ENCODE measurements at places on chromosomes 6 and 20.

- peak; percentile 90 for DNase-seq
These were observed 58.0 kb downstream of the APCDD1L start for GRCh38 chr20:58457083-58457695.

DNA sequence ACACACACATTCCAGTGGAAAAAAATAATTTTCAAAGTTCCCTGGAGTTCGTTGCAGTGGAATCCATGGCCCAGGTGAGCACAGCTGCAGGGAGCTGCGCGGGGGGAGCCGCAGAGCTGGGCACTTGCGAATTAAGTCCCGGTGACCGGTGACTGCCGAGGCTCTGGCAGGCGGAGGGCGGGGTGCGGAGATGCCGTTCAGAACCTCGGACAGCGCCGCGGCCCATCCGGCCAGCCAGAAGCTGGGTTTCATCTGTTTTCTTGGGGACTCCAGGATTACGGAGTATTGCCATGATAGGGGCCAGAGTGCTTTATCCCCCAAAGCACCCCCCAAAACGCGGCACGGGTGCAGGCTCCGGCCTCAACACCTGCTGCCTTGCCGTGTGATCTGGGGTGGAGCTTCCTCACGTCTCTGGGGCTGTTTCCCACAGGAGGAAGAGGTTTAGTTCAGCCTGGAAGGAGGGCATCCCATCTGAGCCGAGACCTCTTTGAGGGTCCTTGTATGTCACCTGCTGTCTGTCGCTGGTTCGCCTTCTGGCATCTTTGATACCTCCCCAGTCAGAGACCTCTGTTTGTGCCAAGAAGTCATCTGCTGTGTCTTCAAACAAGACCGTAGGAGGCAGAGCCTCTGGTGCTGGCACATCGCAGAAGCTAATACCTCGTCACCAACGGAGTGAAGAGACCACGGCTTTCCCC, 99.4 kb downstream of the YTHDF1 start:
- no peak for DNase-seq

GRCh38 chr20:22315771-22316170, 268.6 kb downstream of the FOXA2 start:
- no peak for DNase-seq

DNA sequence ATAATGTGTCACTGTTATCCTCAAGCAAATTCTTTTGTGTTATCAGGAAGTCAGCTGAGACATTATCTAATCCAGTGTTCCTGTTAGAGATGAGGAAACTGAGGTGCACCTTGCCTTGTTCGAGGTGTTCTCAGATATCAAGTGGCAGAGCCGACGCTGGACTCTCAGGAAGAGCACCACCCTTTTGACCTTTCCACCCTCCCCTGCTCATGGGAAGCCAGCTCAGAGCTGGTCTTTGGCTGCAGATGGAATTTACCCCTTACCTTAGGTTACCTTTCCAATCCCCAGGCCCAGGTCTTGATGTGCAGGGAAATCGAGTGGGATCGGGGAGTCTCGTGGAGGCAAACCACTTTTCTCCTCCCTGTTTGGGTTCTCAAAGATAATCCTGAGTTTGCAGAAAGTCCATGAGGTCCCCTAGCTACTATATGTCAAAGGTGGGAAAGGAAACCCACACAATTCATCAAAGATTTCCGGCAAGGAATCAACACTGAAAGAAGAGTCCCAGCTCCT, 62.9 kb upstream of the PIM1 start:
- no peak for DNase-seq

GRCh38 chr6:54445207-54445606, 137.0 kb downstream of the TINAG start:
- no peak for DNase-seq

DNA sequence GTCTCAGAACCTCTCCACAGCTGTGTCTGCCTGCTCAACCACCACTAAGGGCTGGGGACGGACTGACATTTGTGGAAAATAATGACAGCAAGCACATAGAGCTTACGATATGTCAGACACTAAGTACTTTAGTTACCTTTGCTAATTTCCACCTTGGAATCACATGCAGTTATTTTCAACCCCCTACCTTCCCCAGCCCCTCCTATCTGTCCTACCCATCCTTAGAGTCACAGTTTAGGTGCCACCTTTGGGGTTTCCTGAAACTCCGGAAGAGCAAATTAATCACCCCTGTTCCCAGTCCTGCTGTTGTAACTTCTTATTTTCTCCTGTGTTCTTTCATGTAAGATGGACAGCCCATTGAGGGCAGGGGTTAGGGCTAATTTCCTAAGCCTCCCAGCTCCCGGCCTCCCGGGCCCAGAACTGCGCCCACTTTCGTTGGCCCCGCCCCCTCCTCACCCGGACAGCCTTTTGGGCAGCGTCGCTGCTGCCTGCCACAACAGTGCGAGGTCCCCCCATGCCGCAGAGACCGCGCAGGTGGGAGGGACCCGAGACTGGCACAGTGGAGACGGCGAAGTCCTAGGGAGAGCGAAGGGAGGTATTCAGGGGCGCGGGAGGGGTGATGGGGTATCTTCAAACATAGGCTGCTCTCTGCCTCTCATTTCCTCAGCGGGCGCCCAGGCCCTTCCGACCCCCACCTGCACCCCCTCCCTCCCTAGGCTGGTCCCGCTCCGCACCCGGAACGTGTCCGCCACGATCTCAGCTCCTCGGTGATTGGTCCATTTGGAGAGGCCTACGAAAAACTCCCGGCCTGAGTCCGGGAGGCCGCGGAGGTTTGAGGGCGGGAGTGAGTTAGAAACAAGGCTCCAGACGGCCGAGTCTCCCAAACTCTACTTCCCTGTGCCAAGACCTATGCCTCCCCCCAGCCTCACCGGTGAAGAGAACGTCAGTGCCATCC, 1.1 kb downstream of the DDAH2 start:
- DNase-seq, result no peak

GRCh38 chr6:79762370-79762769, 131.2 kb downstream of the SH3BGRL2 start:
- peak; percentile 22 for DNase-seq

DNA sequence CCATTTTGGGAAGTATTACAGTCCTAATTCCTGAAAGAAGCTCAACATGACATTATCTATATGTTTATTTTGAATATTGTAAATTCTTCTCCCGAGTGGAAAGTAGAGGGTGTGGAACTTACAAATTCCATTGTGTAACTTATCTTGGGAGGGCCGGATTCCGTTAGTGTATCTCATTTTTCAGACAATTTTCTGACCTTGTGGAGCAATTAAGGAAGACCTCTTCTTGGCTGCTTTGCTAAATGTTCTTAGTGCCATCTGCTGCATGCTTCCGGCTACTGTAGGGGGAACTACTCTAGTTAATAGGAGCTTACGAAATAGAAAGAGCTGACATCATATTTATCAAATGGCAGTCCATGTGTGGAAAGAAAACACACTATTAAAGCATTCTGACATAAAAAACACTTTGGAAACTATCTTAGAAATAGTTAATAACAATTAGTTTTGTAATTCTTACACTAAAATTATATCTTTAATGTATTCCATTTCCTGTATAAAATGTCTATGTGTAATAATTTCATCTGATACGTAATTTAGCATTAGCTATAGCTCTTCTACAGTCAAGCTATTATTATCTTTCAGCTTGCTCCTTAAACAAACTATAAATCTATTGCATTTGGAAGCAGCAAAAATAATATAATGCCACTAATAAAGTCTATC, 41.5 kb upstream of the KCNQ5 start:
- peak; percentile 81 for DNase-seq

GRCh38 chr6:56570413-56571359, 72.0 kb downstream of the DST start:
- DNase-seq, result peak; percentile 46

- DNase-seq, result peak; percentile 93
These were observed 138.0 kb upstream of the RREB1 start for GRCh38 chr6:6969761-6970223.

DNA sequence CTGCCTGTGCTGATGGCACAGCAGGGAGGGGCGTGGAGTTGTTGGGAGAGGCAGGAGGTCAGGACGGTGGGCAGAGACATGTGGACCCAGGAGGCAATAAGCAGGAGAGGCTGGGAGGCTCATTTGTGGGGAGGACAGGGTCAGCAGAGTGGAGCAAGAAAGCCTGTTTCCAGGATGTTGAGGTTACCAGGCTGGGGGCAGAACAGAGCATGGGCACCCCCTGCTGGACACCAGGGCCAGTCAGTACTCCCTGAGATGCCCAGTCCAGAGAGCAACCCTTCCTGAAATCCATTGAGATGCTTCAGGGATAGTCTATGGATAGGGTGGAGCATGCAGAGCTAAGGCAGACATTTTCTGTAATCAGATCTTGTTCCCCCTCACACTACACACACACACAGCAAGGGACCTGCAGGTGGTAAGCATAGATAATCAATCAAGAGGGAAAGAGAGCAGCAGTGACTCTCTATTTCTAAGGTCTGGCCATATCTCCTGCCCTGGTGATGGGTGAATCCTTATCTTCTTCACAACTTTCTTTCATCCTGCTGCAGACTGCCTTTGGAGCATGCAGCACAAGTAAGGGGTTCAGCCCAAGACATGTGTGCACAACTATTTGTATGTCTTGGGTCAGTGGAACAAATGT, 41.7 kb downstream of the MOCS1 start:
- peak; percentile 17 for DNase-seq
